AG08396 (cell line): ENCODE measurements at places on chromosomes 6 and 20.

DNA sequence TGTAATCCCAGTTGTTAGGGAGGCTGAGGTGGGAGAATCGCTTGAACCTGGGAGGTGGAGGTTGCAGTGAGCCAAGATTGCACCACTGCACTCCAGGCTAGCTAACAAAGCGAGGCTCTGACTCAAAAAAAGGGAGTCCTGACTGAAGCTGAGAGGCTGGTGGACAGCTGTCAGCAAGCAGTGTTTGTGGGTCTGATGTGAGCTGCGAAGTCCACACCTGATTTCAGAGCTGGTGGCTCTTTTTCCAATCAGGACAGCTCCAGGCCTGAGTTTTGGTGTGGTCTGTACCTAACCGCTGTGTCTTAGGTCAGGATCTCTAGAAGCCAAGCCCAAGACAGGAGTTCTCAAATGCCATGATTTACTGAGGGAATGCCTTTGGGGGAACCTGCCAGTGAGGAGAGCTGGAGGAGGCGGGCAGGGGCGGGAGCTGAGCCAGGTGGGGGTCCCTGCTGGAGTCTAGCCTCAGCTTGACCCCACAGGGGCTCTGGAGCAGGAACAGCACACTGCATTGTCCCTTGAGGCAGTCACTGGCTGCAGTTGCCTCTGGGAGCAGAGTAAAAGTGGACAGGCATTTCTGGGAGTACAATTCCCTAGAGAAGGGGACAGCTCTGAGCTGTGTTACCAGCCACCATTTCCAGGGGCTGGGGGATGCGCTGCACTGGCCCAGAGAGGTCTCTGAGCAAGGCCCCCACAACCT, 5.0 kb downstream of the GFRA4 start:
- no peak for DNase-seq

DNA sequence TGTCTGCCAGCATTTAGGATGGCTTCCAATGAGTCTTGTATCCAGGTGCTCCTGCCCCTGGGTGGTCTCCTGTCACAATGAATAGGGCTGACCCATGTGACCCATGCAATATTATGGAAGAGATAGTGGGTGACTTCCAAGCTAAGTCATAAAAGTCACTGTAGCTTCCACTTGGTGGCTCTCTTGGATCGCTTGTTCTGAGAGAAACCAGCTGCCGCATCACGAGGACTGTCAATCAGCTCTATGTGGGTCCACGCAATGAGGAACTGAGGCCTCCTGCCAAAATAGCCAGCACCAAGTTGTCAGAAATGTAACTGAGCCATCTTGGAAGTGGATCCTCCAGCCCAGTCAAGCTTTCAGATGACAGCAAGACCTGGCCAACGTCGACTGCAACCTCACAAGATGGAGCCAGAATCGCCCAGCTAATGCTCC, 14.9 kb upstream of the MATN4 start:
- no peak for DNase-seq

DNA sequence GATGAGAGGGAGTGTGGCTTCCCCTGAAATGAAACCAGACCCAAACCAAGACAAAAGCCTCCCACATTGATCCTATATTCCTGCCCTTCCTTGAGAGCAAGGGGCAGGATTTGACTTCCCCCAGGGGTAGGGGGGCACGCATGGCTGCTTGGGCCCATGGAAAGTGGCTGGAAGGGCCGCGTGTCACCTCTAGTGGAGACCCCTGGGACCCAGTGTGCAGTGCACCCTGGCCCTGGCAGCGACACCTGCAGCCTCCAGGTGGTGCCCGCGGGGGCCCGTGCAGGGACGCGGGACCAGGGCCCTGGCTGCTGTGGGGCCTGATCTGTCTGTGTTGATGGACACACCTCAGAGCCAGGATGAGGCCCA, 18.0 kb upstream of the SLCO4A1 start:
- DNase-seq: no peak

DNA sequence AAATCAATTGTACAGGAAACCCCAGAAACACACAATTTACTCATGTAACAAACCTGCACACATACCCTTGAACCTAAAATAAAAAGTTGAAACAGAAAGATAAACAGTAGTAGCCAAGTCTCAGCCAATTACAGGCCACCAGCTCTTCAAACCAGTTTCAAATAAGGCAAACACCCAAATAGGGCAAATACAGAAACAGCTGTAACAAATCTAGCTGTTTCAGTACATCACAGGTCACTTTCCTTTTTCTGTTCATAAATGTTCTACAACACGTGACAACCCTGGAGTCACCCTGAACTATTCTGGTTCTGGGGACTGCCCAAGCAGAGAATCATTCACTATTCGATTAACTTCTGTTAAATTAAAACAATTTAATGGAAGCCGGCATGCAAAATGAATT, 329.0 kb downstream of the GJA1 start:
- DNase-seq: no peak

GRCh38 chr6:124795643-124796463, 166.4 kb upstream of the RNF217 start:
- no peak for DNase-seq
